ENCODE measurements at places on chromosomes 1 and 21.

GRCh38 chr1:202131956-202132821 is 9.5 kb downstream of the GPR37L1 start:
- no peak for DNase-seq

- DNase-seq = no peak
Measured at GRCh38 chr1:31095298-31095981, 29.9 kb upstream of the PUM1 start.

- no peak for DNase-seq
Measured at GRCh38 chr21:35359076-35359475, 310.0 kb upstream of the RUNX1 start.

- DNase-seq = no peak
Measured at GRCh38 chr1:26530895-26531598, 1.5 kb downstream of the RPS6KA1 start.

- no peak for DNase-seq
Measured at GRCh38 chr1:165759095-165759494, 9.6 kb downstream of the TMCO1 start.

DNA sequence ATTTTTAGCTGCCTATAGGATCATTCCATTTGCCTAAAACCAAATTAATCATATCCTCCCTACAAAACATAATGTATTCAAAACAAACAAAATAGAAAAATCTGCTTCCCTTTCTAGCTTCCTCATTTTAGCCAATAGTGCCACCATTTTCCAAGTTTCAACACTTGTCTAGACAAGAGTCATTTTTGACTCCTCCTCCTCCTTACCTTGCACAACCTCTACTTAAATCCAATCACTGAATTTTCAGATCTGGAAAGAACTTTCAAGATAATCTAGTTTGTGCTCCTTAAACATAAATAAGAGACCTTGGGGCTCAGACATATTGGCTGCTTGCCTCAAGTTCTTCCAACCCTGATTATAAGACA is 7.4 kb downstream of the STX6 start:
- no peak for DNase-seq

GRCh38 chr1:228809621-228810394 is 74.5 kb downstream of the RHOU start:
- no peak for DNase-seq

GRCh38 chr1:168617974-168618750 is 41.8 kb downstream of the XCL1 start:
- no peak for DNase-seq

GRCh38 chr1:107574044-107574443 is 390.9 kb downstream of the VAV3 start:
- no peak for DNase-seq

DNA sequence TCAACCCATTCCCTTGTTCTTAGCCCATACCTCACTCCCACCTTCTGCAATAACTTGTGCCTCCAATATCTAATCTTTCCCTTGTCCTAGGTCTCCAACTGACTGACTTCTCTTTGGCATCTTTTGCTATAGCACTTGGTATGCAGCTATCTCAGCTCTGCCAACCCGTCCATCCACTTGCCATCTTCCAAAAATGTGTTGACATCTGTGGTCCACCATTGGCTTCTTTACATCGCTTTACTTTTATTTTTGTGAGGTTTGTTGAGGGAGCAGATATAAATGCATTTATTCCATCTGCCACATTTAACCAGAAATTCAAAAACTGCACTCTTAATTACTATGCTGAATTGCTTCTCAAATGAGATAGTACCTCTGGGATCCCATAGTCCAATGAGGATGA is 24.9 kb upstream of the PSMB2 start:
- DNase-seq = no peak
